Muscle of back (tissue), 13 donors: ENCODE measurements at places on chromosomes 16 and 17.
A peak's percentile ranks its signal among the peaks of the same experiment; 100 is the strongest.

DNA sequence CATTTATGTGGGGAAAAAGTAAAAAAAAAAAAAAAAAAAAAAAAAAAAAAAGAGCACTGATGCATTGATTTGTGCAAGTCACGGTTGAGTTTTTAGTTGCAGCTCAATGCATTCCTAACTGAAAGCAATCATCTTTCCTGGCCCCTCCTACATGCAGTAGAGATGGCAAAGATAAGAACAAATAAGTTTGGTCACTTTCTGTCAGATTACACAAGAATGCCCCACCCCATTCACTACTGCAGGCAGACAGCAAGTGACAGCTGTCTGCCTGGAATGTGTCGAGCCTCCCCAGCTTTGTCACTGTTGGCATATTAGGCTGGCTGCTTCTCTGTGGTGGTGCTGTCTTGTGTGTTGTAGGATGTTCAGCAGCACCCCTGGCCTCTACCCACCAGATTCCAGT, 243.5 kb downstream of the FOXL1 start:
- no peak for DNase-seq

DNA sequence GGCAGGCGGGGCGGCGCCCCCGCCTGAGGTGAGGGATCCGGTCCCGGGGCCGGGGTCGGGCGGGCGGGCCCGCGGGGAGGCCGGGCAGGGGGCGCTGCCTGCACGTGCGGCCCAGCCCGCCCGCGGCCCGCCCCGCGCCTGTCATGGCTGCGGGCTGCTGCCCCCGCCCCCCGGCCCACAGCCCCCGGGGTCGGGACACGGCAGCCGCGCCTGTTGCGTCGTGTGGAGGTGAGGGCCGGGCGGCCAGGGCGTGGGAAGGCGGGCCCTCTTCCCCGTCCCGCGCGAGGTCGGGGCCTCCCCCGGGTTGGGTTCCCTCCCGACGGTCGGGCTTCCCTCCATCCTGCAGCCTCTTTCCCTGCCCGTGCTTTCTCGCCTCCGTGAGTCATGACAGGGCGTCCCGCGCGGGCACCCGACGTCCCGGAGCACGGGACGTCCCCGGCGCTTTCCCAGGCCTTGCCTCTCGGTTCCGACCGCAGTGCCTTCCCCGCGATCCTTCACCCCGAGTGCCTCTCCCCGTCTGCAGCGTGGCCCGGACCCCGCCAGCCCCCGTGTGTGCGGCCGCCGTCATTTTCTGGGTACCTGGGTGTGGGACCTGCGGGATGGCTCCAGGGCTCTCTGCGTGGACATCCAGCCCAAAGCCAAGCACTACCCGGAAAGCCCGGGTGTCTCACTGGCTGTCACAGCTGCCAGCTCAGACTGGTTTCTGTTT, 76.7 kb downstream of the CHD9 start:
- DNase-seq: peak; percentile 84

DNA sequence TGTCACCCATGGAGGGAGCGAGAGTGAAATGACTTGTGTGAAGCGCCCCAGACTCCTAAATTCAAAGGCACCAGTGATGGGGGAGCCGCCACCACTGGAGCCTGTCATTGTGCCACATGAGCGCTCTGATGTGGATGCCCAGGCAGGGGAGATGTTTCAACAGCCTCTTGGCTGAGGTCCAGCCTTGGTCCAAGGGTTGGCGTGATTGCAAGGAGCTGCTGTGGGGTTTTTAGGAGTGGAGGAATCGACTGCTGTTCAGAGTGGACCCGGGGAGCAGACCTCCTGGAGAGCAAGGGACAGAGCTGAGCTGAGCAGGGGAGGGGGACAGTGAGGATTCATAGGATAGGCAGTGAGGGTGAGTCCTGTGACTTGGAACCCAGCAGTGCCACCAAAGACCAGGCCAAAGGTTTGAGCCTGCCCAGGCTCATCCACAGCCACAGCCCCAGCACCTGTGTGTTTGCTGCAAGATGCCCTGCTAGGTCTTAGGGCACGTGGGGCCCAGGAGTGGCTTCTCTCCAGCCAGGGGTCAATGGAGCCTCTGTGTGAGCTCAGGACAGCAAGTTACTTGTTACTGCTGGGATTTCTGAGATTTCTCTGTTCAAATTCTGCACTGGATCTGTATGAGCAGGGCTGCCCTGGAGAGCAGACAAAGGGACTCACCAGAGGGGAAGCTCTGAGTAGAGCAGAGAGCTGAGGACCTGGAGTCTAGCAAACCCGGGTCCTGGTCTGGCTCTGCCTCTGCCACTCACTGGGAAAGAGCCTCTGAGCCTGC, 20.3 kb downstream of the RHBDL3 start:
- no peak for DNase-seq

DNA sequence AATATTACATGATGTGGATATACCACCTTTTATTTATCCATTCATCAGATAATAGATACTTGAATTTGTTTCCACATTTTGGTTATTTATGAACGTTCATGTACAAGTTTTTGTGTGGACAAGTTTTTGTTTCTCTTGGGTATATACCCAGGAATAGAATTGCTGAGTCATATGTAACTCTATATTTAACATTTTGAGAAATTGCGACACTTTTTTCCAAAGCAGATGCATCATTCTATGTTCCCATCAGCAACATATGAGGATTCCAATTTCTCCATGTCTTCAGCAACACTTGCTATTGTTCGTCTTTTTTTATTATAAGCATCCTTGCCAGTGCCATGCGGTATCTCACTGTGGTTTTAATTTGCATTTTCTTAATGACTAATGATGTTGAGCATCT, 93.9 kb downstream of the GSG1L start:
- no peak for DNase-seq

- DNase-seq: no peak
Measured at GRCh38 chr16:28309811-28310311, 17.5 kb downstream of the SBK1 start.

GRCh38 chr17:16287563-16288027, 65.7 kb downstream of the CENPV start:
- DNase-seq: peak; percentile 65

- DNase-seq: no peak
Measured at GRCh38 chr16:87093804-87094555, 223.2 kb downstream of the C16orf95 start.

DNA sequence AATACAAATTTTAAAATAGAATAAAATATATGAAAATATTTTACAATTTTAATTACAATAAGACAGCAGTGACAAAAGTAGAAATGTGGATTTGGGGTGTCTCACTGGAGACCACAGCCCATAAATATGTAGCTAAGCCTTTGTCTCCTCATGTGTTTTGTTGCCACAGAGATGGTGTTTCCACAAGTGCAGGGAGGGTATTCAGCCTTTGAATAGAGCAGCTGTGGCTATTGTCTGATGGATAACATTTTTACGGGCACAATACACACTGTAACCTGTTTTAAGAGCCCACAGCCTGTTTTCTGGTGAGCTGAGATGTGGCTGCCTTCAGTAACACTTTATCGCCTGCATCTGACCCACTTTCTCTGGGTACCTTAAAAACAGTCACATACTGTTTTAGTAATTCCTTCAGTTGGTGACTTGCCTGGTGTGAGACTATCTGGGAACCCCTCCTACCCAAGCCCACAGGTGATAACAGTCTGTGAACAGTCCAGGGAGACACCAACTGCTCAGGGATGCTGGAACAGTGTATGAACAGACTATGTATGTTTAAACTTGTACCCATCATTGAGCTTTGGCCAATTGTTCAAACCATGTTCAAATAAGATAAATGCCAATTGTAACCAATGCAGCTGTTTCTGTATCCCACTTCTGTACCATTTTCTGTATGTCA, 7.8 kb upstream of the AHSP start:
- no peak for DNase-seq

DNA sequence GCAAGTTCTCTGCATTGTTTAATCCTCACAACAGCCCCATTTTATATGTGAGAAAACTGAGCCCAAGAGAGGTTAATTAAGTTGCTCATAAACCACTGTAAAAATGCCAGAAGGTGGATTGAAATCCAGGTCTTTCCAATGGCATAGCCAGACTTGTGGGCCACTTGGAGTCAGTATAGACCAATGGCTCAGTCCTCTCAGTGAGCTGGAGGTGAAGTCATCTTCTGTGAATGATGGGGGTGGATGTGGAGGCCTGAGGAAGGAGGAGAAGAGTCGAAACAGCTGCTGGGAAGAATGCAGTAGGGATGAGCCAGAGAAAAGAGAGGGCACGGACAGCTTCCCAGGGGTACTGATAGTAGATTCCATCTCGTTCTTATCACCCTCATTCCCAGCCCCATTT, 213.4 kb downstream of the SOX9 start:
- no peak for DNase-seq

DNA sequence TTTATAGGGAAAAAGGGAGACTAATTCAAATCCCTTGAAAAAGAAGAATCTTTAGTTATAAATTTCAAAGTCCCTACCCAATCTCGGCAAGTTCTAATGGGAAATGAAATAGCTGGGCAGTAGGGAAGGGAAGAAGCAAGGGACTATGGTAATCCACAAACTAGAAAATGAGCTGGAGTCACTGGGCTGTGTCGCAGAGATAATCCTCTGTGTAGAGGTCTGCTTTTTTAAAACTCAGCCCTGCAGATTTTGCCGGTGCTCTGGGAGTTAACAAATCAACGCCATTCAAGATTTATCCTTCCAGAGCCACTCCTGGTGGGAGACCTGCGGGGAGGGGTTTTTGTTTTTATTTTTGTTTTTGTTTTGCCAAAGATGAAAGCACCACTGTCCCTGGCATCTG, 20.8 kb downstream of the SNX11 start:
- no peak for DNase-seq

DNA sequence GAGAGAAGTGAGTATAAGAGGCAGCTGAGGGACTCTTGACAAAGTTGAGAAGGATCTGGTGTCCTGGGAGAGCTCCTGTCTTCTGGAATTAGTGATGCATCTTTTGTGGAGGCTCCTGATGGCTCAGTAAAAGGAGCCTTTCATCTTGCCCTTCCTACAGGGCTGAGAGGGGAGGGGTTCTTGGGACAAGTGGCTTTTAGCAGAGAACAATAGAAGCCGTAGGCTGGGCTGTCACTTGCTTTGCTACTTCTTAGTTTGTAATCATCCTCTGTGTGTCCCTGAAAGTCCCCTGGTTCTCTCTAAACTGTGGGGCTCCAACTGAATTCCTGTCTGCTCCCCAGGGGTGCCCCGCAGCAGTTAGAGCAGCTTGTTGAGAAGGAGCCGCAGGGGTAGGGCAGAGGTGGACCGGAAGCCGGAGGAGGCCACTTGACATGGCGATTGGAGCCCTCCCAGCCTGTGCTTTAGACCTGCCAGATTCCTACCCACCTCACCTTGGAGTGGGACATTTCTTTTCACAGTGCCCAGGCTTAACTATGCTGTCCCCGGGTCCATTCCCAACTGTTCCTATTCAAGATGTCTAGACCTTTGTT, 85.1 kb downstream of the PRKCA start:
- DNase-seq: no peak

DNA sequence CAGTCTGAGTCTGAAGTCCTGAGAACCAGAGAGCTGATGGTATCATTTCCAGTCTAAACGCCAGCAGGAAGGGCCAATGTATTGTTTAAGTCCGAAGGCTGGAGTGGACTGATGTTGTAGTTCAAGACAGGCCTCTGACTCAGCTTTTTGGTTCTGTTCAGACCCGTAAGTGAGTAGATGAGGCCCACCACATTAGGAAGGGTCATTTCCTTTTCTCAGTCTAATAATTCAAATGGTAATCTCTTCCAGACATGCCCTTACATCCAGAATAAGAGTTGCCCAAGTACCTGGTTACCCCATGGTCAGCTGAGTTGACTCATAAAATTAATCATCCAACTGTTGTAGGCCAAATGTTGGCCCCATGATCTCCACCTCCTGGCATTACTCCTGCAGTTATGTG, 442.6 kb upstream of the HSBP1 start:
- no peak for DNase-seq

DNA sequence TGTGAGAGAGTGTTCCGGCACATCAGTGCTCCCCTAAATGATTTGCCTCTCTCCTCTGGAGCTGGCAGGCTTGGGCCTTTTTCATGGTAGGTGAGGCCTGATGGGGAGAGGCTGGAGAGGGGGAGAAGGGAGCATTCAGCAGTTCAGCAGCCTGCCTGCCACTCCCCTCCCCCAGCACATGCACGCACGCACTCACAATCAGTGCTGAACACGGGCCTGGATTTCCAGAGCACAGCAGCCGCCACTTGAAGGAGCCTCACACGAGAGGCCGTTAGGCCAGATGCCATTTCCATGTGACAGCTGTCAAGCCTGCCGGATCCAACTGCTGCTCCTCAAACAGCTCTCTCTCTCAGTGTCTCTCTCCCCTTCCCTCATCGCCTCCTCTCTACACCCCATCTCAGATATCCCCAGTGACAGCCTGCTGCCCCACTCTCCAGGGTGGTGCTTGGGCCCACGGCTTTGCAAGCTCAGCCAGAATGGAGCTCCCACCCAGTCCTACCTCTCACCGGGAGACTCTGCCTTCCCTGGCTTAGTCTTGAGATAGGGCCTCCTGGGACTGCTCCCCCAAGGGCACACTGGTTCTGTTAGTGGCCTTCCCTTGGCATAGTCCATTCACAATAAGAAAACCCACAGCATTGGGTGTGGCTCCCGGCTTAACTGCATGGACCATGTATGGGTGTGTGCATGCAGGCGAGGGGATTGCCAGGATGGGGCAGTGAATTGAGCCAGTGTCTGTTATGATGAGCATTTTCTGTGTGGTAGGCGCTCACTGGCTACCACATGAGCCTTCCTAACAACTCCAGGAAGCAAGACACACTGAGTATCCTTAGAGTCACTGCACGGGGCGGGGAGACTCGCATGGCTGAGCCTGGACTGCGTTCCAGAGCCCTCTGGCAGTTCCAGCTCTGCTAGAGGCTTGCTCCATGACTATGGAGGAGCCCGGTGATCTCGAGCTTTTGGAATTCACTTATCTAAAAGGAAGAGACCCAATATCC, 226.2 kb downstream of the CCDC182 start:
- DNase-seq: peak; percentile 57

- no peak for DNase-seq
Measured at GRCh38 chr17:69818467-69818866, 256.6 kb upstream of the KCNJ16 start.

DNA sequence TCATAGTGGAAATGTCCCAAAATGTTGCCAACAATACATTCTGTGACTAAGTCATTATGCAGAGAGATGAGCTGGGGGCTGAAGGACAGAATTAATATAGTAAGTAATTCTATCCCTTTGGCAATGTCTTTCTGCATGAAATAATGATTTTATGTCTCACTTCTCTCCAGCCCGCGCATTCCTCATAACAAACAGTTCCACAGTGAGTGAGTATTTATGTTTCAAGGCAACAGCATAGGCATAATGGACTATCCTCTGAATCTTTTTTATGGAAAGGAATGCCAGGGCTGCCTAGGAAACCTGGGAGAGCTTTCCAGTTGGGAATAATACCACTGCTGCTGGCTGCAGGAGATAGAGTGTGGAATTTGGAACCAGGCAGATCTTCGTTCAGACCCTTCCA, 477.7 kb downstream of the HS3ST4 start:
- peak; percentile 79 for DNase-seq

GRCh38 chr16:14011846-14012245, 59.3 kb upstream of the MRTFB start:
- peak; percentile 66 for DNase-seq

DNA sequence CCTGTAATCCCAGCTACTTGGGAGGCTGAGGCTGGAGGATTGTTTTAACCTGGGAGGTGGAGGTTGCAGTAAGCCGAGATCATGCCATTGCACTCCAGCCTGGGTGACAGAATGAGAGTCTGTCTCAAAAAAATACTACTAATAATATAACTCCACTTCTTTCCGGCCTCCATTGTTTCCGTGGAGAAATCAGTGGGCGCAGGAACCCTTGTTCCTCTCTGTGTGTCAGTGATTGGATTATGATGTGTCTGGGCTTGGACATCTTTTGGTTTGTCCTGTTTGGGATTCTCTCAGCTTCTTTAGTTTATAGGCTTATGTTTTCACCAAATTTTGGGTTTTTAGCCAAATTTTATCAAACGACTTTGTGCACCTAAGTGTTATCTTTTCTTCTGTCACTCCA, 36.8 kb downstream of the ACSF3 start:
- no peak for DNase-seq

- DNase-seq: no peak
Measured at GRCh38 chr17:2212400-2212981, 91.1 kb downstream of the SMG6 start.
